Stimulated activated CD8-positive, alpha-beta memory T cell treated with anti-CD3 and anti-CD28 coated beads, Interleukin-7, amount 100 ng/mL, for 1 hour (primary cell): ENCODE measurements at places on chromosomes 5 and 9.
A peak's percentile ranks its signal among the peaks of the same experiment; 100 is the strongest.

DNA sequence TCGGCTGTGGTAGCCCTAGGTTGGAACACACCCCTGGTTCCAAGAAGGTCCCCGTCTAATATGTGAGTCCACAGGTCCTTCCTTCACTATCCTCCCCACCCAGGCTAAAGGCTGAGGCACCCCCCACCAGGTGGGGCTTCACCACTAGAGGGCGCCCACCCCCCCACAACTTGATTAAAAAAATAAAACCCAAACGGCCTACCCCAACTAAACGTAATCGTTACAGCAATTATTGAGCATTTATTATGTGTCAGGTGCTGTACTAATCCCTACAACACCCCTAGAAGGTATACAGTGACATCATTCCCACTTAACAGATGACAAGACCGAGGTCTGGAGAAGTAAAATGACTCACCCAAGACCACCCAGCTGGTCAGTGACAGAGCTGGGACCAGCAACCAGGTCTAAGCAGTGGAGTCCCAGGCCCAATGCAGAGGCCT is 65.0 kb downstream of the FGF18 start:
- peak; percentile 26 for DNase-seq

DNA sequence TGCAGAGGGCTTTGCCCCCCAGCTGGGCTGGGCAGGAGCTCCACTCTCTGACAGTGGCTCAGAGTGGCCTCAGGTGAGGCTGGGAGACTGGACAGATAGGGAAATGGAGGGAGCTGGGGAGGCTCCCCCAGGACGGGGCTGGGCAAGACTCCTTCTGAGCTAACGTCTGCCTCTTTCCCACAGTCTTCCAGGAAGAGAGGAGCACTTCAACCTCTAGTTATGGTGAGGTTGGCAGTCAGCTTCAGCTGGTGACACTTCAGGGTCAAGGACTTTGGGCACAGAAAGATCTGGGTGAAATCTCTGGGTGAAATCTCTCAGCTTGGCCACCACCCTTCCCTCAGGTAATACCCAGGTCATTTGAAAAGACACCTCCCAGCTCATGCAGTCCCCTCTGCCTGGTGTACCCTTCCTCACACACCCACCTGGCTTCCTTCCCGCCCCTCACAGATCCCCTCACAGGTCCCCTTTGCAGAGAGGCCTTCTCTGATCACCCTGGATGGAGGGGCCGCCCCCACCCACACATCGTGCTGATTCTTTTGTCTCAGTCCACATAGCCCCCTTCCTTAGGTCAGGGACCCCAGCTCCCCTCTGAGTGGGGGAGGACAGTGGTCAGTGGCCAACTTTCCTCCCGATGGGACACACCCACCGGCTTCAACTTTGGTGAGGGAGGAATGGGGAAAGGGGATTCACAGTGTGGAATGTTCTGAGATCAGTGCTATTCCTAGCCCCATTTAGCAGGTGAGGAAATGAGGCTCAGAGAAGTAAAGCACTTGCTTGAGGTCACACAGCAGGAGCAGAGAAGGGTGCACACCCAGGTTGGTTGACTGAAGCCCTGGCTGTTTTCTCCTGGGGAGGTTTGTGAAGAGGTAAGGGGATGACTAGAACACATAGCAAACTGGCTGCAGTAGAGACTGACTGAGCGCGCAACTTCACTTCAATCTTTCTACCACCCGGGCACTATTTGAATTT is 15.8 kb upstream of the NEURL1B start:
- DNase-seq: no peak

GRCh38 chr9:114387680-114388356 is at the start of gene AKNA:
TSS of gene AKNA (minus strand) at chr9:114387982. CDS start at chr9:114381333, 6,649 bp downstream.
- peak; percentile 68 for DNase-seq

DNA sequence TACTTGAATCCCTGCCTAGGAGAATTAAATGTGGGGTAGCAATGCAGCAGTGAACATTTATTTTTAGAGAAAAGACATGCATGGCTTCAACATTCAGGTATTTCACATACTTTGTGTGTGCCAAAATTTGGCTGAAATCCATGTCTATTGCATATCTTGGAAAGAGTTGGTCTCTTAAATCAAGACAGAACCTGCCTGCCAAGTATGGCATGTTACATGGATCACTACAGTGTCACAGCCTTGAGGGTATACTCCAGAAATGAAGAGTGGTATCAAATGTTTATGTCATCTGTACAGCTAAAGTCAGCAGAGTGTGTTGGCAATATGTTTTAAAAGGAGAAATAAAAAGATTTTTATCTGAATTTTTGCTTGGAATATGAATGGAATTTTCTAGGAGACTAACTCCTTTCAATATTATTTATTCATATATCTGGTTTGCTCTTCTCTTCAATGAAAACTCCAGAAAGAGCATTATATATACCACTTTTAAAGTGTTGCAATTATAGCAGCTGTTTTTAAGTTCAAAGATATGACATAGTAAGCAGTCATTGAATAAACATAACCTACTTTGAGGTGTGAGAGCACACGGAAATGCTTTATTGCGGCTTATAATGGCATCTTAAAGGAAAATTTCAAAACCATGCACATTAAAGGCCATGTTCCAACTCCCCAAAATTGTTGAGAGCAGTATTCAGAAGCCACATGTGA is 95.4 kb upstream of the MINAR2 start:
- DNase-seq: no peak

DNA sequence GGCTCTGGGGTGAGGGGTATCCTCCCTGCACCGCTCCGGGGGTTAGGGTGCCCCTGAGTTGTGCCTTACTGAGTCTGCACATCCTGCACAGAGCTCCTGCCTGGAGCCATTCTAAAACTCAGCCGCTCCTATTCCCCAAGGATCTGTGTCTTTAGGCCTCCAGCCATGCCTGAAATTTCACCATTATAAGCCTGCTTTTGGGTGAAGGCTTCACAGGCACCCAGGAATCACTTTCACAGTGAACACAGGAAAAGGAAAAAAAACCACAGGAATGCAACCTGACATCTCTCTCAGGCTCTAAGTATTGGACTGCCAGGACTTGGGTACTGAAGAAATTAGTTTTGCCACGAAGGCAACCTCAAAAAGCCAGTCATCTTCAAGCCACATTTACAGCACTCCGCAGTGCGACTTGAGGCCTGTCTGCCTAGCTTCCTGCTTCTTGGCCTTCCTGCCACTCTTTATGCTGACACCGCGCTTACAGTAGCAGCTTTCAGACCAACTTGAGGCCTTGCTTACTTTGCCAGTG is 30.9 kb downstream of the GALNT10 start:
- DNase-seq: peak; percentile 29

- DNase-seq: no peak
These were observed 31.0 kb downstream of the ABLIM3 start for GRCh38 chr5:149172261-149172660.

GRCh38 chr9:126698251-126698650 is 84.5 kb downstream of the LMX1B start:
- no peak for DNase-seq

DNA sequence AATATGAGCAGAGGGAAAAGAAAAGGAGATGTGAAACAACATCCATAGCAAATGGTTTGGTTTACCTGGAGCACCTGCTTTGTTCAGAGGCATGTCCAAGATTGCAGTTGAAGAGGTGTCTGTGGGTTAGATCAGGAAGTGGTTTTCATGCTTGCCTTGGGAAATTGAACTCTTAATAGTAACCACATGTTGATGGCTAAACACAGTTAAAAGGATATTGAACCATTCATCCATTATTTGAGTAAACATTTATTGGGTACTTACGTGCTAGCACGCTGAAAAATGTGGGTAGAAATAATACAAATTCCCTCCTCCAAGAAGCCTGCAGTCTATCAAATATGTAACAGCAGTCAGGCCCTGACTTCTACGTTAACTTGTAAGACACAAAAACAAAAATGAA is 235.7 kb upstream of the TNC start:
- DNase-seq: no peak

DNA sequence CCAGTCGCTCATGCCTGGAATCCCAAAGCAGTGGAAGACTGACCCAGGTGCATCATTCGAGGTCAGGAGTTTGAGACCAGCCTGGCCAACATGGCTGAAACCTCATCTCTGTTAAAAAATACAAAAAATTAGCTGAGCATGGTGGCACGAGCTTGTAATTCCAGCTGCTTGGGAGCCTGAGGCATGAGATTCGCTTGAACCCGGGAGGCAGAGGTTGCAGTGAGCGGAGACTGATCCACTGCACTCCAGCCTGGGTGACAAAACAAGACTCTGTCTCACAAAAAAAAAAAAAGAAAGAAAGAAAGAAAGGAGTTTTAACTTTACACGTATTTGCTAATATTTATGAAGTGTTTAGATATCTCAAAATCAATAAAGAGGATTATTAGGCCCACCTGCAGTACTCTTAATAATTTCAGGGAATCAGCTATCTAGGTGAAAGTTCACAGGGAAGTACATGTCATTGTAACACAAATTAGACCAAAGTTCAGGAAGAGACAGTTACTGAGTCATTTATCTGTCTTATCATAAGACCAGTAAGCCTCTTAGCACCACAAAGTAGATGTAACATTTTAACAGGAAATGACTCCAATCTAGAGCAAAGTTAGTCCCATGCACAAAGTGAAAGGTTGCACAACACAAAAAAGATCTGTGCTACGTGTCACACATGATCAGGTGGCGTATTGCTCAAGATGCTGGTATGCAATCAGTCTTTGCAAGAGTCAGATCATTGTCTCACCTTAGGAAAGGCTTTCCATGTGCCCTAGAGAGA is 34.1 kb upstream of the PLIN2 start:
- no peak for DNase-seq

DNA sequence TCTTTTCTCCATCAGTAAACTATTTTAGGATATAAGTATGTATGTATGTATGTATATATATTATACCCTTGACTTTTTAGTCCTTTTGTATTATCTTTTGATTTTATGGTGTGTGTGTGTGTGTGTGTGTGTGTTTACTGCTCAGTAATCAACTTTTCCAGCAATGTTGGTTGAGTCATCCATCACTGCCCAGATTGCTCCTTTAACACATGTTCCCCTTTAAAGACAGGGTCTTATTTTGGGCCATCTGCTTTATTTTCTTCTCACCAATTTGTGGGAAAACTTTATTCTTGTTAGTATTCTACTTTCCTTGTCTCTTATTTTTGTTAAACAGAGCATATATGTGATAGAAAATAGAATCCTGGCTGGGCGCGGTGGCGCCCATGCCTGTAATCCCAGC is 28.1 kb downstream of the ANKRD33B start:
- DNase-seq: no peak
